ENCODE measurements at places on chromosomes 7 and 10.

DNA sequence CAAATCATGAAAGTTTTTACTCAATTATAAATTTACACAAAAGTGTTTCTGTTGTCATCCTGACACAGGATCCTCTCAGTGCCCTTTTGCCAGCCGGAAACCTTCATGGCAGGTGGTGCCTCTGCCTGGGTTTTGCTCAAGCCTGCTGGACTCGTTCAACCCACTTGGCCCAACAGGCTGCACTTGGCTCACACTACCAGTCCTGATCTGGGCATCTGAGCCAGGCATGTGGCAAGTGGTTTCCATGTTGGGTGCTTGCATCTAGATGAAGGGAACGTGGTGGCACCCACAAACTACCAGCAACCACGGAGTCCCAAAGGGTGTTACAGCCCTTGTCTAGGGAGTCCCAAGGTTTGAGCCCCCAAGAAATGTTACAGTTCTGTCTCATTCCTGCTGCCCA, 162.3 kb upstream of the CSTF2T start:
- DNase-seq, result peak; percentile 57

- peak; percentile 14 for DNase-seq
These were observed 28.9 kb downstream of the CDK14 start for GRCh38 chr7:90625051-90625450.

DNA sequence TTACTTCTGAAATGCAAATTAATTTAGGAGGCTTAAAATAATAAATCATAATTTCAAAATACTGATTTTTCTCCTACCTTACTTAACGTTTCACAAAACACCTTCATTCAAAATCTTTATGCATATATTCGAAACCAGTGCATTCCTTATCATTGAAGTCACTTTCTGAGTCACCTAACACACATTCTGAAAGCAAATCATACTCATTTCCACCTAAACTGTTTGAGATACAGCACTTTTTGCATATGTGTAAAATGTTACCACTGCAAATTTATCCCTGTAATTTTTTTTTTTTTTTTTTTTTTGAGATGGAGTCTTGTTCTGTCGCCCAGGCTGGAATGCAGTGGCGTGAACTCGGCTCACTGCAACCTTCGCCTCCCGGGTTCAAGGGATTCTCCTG, 15.7 kb downstream of the PPP3CB start:
- DNase-seq, result no peak

DNA sequence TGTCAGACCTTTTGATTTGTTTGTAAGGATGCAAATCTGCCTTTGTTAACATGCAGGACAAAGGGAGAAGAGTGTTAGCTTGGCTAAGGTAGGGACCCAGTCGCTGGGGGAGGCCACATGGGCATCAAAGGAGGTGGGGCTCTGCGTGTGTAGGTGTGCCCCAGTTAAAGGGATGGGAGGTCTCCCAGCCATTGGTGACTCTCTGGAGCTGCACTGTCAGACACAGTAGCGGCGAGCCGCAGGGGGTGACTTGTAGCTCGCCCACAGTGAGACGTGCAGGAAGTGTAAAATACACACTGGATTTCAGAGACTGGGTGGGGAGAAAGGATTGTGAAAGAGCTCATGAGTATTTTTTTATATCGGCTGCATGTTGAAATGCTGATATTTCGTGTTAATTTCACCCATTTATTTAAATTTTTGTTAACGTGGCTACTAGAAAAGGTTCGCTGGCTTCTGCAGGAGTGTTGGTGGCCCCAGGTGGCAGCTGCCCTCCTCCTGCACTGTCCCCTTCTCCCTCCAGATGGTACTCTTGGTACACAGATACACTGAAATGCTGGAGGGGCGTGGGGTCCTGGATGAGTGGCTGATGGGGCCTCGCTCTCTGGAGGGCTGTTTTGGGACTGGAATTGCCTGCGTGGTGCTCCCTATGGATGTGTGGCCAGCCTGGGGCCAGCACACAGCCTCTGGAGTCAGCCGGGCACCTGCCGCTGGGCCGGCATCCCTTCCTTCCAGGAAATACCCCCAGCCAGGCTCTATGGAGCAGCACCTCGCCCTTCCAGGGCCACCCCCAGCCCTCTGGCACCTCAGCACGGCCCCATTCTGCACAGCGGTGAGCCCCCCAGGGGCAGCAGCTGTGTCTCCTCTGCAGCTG, 59.2 kb downstream of the LHPP start:
- peak; percentile 17 for DNase-seq

DNA sequence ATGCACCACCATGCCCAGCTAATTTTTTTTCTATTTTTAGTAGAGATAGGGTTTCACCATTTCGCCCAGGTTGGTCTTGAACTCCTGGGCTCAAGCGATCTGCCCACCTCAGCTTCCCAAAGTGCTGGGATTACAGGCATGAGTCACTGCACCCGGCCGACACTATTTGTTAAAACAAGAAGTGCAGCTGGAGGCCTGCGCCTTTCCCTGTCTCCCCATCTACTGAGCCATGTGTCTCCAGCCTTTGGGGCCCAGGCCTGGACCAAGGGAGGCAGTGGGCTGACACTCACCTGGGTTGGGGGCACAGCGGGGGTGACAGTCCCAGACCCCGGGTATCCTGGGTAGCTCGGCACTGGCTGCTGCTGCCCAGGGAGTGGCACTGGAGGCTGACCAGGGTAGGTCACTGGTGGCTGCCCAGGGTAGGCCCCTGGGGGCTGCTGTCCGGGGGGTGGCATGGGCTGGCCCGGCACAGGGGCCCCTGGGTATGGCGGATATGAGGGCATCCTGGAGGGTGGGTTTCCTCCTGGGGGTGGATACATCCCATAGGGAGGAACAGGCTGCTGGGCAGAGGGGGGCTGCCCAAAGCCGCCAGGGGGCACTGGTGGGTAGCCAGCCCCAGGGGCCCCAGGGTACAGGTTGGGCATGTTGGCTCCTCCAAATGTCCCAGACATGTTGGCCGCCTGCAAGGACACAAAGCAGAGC, 36.3 kb downstream of the PLAC9 start:
- no peak for DNase-seq

DNA sequence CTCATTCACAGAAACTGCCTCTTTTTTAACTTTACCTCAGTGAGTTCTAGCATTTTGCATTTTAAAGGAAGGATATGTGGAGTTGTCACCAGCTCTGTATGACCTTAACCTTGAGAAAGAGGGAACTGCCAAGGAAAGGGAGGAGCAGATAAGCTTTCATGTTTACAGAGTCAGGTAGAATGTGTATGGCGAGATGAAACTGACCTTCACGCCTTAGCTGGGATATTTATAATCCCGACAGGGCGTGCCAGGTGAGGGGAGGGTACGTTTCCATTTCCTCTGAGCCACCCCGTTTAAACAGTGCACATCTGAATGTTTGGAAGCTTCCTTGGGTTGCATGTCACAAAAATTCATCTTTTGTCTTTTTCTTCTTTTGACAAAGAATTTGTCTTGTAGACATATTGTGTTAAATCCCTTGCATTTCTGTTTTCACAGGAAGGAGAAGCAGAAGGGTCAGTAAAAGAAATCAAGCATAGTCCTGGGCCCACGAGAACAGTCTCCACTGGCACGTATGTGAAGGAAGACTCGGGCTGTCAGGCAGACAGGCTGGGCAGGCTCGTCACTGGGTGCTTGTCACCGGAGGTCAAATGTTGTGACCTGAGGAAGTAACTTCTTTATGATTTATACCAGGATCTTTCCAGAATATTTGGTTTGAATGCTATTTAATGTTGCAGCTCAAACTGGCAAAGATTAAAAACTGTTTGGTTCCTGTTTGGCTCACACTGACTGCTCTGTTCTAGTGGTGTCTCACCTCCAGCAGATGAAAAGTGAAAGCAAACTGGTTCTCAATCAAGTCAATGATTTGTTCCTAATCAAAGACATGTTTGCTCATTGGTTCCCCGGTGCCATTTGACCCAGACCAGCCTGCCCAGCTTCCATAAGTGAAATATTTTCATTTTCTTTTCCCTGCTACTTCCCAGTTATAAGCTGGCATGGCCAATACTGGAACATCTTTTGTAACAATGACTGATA, 16.2 kb downstream of the OPTN start:
- peak; percentile 21 for DNase-seq

DNA sequence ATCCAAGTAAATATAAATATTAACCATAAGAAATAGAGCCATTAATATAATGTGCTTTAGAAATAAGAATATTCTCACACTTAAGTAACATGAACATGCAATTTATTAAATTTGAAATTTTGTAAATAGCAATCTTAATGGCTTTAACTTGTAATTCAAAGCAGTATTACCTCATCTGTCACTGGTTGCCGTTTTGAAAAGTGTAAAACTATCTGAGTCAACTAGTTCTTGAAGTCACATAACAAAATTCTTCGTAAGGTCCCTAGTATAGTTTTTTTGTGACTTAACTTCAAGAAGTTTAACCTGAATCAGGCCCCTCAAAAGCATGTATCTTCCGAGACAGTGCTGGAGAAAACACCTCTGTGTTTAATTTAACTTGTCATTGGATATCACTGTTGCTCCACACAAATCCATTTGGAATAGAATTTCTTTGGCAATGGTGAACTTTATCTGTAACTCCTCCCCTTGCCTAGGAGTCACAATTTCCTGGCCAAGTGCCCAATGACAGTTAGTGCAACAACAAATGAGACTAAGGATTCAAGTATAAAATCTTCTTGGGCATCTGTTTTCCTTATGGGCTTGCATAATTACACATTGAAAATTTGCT, 47.1 kb downstream of the NT5C2 start:
- DNase-seq, result peak; percentile 44

- DNase-seq, result no peak
These were observed 244.2 kb downstream of the CELF2 start for GRCh38 chr10:11261687-11262493.

- no peak for DNase-seq
These were observed 45.6 kb upstream of the FIGNL1 start for GRCh38 chr7:50495746-50496145.

DNA sequence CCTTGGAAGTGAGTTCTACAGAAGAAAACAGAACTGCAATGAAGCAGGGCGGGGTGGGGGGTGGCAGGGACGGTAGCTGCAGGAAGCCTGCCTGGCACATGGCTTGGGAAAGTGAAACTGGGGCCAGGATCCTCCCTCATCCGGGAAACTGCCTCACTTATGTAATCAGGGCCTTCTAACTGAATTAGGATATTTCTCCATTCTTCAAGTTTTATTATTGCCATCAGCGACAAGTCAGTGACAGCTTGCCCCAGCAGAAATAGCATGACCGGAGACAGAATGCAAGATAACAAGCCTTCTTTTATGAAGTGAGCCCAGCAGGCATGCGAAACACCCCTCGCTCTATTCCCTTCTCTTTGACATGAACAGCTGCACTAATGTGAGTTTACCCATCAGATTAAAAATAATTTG, 77.5 kb upstream of the CACUL1 start:
- no peak for DNase-seq

DNA sequence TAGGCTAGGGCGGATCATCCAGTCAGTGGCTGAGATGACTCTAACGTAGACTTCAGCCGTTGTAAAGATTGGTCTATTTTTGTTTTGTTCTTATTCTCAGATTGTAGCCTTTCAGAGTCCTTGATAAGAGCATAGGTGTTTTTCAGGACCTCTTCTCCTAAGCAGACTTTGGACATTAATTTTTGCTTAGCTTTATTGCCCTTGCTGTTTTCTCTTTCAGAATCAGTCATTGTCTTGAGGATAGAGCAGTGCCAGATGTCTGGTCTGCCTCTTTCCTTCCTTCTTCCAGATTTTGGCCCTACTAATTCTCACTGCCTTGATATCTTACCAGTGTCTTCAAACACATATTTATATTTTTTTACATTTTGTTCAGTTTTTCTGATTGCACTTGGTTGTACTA, 49.5 kb downstream of the C1GALT1 start:
- no peak for DNase-seq

- no peak for DNase-seq
These were observed 76.8 kb upstream of the AKR1E2 start for GRCh38 chr10:4749271-4749574.

- no peak for DNase-seq
These were observed 10.8 kb upstream of the ETV1 start for GRCh38 chr7:14000247-14000646.

DNA sequence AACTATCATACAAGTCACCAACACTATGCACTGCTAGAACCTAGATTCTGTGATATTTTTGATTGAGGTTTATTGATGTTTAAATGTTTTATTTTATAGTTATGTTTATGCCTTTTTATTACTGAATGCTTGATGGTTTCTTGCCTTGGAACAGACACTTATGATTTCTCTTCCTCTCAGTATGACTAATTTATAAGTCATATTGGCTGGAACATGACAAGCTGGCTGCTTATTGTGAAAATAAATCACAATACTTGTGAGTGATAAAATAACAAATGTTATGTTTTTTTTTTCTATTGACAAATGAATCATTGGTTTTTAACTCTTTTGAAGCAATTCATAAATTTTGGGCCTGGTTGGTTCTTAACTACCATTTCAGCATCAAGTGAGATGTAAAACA, 142.0 kb upstream of the MALRD1 start:
- no peak for DNase-seq

DNA sequence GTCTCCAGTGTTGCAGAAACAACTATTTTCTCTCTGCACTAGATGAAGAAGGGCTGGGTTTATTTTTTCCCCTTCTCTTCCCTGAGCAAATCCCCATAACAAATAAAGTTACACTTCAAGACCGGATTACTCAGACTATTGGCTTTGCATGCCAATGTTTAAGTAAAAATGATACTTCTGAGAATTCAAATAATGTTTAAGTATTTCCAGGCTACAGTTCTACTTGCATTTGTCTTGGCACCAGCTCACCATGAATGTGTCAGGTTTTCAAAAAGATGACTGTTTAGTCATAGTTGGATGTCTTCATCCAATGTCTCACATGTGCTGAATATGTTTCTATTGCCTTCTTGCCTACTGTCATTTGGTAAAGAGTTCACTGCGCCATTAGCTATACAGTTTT, 912.6 kb downstream of the GATA3 start:
- DNase-seq, result no peak

DNA sequence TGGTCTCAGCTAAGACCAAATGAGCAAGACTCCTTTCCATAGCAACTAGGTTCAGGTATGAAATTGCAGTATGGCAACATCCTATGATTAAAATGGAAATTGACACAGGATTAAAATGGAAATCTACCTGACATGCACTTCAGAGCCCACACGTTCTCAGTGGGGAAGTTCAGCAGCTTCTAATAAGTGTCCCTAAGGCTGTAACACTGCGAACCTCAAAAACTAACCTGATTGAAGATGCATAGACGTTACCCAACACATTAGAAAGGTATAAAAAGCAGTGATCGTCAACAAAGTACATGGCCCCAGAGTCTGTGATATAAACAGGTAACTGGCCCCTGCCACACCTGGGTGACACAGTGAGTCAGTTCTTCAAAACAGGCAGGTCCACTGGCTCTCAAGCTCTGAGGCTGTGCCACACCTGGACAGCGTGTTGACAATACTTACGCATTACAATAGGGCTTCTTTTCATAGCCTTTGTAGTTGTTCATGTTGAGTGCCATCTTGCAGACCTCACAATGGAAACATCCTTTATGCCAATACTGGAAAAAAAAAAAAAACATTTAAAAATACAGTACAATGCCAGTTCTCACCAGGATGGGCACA, 274.9 kb upstream of the NEBL start:
- peak; percentile 79 for DNase-seq

GRCh38 chr7:607938-608337, 88.3 kb upstream of the PDGFA start:
- DNase-seq, result no peak

- DNase-seq, result peak; percentile 9
These were observed 84.2 kb upstream of the MKI67 start for GRCh38 chr10:128210215-128211063.

- no peak for DNase-seq
These were observed 213.6 kb upstream of the INHBA start for GRCh38 chr7:41916450-41916927.
